G401 (cell line): ENCODE measurements at places on chromosomes 5 and 9. TPM values are rescaled to one million over a fixed set of nuclear protein-coding genes. Genes with fewer than 3 reads are reported as not detected.

DNA sequence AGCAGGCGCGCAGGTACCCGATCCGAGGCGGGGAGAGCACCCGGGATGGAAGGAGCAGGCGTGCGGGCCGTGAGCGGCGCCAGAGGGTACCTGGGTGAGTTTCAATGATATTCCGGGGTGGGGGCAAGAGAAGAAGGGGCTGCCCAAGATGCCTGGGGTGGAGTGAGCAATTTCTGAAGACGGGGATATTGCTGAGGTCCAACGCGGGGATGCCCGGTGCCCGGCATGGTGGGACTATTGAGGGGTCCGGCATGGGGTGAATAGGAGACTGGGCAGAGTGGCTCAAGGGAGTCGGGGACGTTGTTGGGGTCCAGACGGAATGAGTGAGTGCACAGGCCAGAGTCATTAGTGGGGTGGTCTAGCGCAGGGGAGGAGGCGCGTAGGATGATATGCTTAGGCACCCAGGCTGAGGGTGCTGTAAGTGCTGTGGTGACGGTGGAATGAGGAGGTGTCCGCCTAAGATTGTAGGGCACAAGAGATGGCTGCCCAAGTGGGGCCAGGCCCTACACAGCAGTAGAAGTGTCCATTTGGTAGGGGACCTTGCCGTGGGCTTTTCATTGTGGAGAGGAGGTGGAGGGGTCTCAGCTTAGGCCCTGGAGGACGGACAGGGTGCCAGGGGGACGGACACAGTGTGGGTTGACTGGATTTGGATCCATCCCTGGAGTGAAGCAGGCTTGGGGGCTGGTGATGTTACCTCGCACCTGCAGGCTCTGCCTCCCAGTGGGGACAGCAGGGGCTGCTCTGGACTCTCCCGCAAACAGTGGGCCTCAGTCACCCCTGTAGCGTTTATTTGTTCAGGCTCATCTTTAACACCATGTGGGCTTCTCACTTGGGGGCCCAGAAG is 719 bp downstream of the MIGA2 start:
- no peak for DNase-seq

GRCh38 chr5:28516722-28517121 is 1478.3 kb upstream of the CDH9 start:
- DNase-seq = no peak

FAM221B gene
- not detected in 2 replicates for total RNA-seq

DNA sequence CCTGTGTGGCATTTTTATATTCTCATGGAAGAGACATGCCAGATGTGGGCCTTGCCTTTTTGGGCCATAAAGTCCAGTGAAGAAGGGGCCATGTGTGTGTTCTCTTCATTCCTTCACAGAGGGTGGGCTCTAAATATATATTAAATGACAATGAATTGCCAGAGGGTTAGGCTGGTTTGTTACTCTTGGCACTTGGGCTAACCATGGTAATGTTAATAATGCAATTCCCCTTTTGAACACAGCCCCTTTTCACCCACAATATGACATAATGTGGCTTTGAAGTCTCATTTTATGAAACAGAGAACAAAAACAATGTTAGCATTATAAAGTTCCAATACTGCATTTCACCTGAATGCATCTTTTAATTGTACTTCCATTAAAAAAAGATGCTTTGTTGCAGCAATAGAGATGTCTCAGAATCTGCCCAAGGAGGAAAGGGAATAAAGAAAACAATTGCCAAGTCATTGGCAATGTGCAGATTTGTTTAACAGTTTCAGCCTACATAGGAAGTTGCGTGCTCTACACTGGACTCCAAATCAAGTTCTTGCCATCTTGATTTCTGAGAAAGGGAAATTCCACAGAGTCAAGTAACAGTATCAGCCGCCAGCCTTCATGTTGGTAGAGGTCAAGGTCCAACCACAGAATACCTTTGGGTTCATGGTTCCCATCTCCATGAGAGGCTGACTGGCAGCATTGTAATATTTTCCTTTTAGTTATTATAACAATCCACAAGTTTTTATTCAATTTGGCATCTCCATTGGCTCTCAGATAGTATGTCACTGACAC is 141.9 kb downstream of the SLC12A2 start:
- DNase-seq = no peak

DNA sequence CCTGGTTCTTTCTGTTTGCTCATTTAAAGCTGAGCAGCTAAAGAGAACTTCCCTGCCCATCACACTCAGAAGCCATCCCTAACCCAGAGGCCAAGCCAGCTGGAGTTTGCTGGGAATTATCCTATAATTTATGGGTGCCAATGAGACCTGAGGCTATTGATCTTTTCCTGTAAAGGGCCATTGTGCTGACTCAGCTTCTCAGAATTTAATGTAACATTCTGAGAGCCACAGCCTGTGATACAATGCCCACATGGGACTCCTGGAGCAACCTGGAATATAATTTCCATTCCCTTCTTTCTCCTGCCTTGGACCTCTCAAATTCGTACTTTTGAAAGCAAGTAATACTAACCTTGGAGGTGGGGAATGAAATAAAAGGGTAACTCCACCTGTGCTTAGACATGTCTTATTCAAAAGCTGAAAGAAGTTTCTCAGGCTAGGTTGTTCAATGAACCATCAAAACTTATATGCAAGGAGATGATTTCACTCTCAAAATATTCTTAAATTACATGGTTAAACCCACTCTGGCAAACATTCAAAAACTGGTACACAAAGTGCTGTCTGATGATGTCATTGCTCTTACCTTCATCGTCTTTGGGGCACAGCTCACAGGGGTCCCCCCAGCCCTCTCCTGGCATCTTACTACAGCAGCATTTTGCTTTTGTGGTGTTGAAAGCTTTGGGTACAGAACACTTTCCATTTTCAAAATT is 206.7 kb downstream of the SLC12A2 start:
- DNase-seq = no peak

- no peak for DNase-seq
These were observed 13.7 kb upstream of the CERCAM start for GRCh38 chr9:128406848-128407391.

DNA sequence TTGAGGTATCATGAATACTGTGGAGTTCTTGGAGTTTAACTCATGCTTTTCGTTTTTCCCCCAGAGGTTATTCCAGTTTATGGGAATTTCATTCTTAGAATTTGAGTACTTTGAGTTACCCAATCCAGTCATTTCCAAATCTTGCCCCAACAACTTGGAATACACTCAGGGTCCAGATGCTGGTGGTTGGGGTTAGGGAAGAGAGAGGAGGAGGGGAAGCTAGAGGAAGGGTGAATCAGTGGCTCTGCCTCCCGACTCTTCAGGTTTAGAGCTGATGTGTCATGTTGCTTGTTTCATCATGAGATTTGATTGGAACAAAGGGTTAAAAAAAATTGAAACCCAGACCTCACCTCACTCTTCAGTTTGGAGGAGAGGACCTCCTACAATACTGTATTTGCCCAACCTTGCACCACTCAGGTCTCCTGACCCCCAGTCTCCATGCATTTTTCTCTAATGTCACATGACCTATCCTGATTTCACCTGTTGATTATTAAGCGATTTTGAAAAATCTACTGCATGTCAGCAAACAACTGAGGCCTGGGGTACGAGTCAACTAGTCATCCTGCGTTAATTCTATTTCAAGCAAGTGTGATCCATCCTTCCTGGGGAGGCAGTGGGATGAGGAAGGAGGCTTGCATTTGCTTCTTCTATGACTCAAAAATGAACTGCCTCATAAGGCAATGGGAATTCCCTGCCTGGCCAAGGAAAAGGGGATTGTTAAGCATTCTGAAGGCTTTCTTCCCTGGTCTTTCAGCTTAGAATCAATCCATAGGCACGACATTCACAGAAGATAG is 6.2 kb upstream of the SLC1A3 start:
- no peak for DNase-seq

GEMIN5 gene
- total RNA-seq = 30.5 and 45.0 TPM in 2 replicates

DNA sequence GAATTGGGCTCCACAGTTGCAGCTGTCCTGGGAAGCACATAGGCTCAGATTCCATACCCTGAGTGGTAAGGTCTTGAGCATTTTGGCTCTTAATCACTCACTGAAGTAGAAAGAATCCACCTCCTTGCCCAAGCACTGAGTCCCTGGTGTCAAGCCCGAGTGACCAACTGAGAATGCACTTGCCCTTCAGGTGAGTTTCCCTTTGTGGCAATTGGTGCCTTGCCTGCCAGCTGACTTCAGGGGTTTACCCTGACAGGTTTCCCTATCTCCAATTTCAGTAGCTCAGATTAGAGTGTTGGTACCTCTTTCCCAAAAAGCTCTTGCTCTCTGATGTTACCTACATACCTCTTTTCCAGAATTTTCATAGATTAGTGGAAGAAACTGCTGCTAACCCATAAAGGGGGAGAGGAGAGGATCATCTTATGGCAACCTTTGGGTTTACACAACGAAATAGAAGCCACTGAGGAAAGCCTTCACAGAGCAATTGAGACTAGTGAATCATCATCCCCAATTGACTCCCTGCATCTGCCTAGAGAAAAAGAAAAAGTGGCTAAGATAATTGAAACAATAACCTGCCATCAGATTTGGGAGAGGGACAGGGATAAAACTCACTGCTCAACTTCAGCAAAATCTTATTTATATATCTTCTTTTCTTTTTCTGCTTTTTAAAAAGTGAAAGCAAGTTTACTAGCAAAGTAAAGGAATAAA is 48.6 kb downstream of the CCL28 start:
- no peak for DNase-seq

LCN9 gene
- not detected in 2 replicates for total RNA-seq

EDIL3 gene
- not detected in 2 replicates for total RNA-seq

- no peak for DNase-seq
These were observed 182.9 kb upstream of the RIOK2 start for GRCh38 chr5:97365918-97366317.

DNA sequence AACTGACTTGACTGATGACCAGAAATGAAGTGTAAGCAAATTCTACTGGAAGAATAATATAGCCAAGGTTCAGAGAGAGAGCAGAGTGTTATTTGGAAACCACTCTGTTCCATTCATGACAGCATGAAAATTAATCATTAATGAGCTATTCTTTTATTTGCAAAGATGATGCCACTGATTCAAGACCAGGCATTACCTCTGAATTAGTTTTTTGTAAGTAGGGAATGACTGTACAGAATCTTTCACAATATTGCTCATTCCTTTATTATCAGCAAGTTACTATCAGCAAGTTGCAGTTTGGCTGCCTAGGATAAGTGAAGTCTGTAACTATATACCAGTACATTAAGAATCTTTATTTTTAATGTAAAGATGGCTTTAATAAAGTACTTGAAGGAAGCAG is 75.1 kb upstream of the RGMB start:
- DNase-seq = no peak

GRCh38 chr9:89518466-89519365 is 20.8 kb upstream of the SEMA4D start:
- DNase-seq = no peak

GRCh38 chr9:4137234-4137633 is 162.6 kb downstream of the GLIS3 start:
- no peak for DNase-seq

DNA sequence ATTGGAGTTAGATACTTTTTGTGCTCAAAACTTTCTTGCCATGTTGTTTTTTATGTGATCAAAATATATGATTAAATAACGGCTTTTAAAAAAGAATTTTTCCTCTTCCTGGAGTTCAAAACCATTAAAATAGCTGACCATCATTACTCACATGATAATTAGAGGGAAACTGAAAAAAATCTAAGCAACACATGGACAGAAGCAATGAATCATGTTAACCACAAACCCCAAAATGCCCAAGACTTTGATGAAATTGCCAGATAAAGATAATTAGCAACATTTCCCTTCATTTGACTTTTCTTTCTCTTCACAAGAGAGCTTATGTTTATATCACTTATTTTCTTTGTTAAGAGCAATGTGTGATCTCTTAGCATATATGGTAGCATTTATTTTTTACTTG is 1294.2 kb downstream of the EFNA5 start:
- no peak for DNase-seq

EPB41L4B gene
- 3.2 and 6.5 TPM in 2 replicates for total RNA-seq

DNA sequence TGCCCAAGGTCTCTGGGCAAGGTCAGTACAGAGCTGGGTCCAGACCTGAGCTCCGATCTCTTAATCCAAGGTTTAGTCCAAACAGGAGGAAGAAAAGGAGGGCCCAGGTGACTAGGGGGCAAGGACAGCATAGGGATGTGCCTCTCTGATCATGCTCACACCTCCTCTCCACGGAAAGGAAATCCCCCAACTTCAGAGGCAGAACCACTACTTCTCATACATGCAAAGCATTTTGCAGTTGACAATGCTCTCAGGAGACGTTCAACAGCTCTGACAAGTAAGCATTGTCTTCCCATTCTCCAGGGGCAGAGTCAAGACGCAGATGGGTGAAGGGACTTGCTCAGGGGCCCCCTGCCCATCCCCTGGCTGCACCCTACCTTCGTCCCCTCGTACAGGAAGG is 8.7 kb upstream of the CORO2A start:
- DNase-seq = no peak

DNA sequence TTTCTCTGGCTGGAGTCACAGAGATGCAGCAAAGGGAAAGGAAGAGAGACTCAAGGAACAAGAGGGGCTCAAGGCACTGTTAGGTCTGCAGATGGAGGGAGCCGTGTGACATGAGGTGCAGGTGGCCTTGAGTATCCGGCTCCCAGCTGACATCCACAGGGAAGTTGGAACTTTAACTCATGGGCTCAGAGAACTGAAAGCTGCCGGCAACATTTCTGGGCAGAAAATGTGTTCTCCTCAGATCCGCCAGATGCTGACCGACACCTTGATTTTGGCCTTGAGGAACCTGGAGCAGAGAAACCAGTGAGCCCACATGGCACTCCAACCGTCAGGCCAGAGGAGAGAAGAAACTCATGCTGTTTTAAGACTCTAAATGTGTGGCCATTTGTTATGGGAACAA is 258.1 kb upstream of the IRX2 start:
- DNase-seq = no peak

DNA sequence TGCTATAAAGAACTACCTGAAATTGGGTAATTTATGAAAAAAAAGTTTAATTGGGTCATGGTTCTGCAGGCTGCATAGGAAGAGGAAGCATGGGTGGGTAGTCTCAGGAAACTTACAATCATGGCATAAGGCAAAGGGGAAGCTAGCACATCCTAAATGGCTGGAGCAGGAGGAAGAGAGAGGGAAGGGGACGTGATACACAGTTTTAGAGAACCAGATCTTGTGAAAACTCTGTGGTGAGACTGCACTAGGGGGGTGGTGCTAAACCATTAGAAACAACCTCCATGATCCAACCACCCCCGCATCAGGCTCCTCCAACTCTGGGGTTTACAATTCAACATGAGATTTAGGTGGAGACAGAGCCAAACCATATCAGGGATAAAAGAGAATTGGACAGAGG is 624.2 kb downstream of the PRR16 start:
- DNase-seq = no peak

DNA sequence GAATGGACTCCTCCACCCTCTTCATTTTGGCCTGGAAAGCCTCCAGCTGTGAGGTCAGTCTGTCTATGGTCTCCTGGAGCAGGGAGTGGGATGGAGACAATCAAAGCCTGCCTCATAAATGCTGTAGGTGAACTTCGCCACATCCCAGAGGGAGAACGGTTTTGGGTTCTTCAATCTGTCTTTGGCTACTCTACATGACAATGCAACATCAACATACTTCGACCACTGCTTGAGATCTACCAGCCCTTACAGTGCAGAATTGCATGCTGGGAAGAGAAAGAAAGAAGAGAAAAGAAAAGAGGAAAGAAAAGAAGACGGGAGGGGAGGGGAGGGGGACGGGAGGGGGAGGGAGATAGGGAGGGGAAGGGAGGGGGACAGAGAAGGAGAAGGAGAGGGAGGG is 28.5 kb upstream of the ANXA6 start:
- DNase-seq = no peak
